ENCODE measurements at places on chromosomes 16 and 17.

DNA sequence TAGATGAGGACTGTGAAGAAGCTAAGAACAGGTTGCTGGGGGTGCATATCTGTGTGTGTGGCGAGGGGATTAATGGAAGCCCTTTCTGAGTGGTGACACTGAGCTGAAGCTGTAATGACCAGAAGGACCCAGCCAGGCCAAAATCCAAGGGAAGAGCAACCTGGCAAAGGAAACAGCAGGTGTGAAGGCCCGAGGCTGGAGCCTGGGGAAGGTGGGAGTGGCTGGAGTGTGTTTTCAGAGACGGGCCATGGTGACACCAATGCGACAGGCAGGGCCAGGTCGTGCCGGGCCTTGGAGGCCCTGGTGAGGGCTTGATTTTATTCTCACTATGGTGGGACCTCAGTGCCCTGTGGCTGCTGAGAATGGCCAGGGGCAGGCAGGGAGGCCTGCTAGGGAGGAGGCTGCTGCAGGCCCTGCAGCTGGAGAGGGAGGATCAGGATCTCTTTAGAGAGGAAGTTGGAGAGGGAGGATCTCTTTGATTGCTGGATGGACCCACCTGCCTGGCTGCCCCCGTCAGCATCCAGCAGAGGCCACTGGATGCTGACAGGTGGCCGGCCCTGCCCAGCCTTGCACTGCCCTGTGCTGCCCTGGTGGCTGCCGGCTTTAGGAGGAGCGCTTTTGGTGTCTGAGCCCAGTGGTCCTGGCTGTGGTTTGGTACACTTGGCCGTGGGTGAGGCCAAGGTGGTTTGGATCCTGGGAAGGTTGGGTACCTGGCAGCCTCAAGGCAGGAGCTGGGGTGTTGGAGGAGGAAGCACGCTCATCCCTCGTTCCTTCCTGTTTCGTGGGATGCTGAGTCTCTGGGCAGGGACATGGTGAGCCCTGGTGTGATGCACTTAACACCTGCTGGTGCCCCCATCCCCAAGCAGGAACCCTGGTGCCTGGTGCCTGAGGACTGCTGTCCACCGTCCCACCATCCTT is 188.3 kb downstream of the SEC14L1 start:
- no peak for DNase-seq

- no peak for DNase-seq
These were observed 6.5 kb upstream of the NPIPB7 start for GRCh38 chr16:28478506-28479180.

DNA sequence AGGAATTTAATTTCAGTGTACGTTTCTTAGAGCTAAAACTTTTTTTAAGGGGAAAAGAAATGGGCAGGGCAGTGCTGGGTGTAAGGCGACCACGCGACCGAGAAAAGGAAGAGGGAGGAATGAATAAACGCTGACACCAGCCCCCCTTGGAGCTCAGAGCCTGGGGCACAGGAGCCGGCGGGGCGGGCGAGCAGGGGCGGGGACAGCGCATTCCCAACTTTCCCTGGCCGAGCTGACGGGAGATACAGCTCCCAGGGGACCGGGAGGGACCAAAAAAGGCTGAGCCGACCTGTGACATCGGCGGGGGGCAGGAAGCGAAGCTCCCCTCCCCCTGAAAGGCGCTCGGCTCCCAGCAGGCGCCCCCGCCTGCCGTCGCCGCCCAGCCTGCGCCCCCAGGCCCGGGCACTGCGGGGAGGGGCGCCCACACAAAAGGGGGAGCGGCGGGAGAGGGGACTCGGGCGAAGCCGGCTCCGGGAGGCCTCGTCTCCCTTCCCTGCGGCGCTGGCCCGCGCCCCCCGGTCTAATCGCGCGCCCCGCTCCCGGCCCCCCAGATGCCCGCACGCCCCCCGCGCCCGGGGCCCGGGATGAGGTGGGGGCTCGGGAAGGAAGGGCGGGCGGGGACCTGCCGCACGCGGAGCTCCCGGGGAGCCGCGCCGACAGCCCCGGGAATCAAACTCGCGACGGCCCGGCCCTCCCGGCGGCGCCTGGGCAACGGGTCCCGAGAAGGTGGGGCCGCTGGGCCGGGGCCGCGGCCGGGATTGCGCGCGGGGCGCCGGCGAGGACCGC is 622 bp downstream of the CUEDC1 start:
- DNase-seq = no peak

DNA sequence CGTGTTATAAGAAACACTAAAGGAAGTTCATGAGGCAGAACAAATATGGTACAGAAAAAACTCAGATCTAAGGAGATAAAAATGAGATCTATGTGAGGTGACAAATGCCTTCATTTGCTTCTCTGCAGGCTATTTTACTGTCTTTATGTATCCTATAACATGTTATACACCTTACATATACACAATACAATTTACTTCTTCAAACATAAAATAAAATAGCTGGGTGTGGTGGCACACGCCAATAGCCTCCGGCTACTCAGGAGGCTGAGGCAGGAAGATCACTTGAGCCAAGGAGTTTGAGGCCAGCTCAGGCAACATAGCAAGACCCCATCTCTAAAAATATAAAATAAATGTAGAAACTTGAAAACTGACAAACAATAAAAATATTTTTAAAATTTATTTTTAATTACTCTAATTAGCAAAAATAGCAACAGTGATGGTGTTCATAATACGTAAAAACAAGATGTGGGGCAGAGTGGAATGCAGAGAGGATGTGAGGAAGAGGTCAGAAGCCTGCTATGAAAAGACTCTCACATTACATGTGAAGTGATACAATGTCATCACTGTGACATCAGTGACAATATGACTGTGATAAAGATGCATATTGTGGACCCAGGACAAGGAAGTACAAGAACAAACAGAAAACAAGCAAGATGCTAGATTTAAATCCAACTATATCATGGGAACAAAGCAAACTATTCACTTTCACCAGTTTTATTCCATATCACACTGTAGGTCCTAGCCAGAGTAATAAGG is 31.0 kb downstream of the VPS53 start:
- no peak for DNase-seq

- DNase-seq = no peak
These were observed 12.9 kb upstream of the CMIP start for GRCh38 chr16:81431554-81432353.

GRCh38 chr17:54979657-54980056 is 11.1 kb downstream of the STXBP4 start:
- no peak for DNase-seq

GRCh38 chr17:19646788-19647696 is 1.5 kb upstream of the ALDH3A2 start:
- no peak for DNase-seq

GRCh38 chr17:75128694-75129505 is 2.6 kb downstream of the NT5C start:
- no peak for DNase-seq

- DNase-seq = no peak
These were observed 34.4 kb downstream of the HNF1B start for GRCh38 chr17:37710344-37710886.

DNA sequence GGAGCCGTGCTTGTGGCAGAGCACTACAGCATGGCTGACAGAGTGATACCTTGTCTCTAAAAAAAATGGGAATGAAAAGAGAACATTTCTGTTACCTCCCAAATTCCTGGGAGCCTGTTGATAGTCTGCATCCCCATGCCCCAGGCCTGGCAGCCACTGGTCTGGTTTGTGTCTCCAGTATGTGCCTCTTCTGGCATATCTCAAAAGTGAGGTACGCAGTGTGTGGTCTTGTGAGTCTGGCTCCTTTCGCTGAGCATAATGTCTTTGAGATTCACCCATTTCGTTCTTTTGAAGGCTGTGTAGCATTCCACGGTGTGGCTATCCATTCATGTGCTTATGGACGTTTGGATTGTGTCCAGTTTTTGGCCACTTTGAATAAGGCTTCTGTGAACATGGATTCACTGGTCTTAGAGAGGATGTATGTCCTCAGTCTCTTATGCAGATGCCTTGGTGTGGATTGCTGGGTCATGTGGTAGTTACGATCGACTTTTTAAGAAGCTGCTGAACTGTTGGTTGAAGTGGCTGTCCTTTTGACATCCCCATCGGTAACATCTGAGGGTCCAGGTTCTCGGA is 39.1 kb downstream of the PRMT7 start:
- DNase-seq = no peak

DNA sequence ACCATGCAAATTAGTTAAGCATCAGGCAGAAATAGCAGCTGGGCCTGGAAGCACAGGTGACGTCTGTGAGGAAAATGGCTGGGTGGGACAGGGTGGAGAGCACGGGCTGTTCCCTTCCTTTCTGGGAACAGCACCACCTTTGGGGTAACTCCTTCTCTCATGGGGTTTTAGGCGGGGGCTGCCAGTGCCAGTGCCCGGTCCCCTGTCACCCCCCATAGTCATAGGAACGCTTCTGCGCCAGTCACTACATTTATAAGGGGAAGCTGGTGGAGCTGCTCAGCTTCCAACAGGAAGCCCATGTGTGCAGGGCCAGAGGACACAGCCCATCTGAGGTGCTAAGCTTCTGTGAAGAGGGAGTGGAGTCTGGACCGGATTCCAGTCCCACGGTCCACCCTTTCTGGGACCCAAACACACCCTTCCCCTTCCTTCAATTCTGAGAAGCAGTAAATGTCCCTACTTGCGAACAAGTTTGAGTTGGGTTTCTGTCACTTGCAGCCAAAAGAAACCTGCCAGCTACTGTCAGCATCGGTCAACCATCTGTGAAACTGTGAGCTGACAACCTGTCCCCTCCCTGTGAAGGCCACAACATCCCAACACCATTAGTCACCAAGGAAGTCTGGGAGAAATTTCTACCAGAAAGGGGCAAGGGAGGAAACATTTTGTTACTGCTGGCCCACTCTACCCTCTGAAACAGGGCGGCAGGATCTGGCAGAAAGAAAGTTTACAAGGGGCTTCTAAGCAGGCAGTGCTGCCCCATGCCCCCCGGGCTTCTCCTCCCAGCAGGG is 86.0 kb upstream of the AMZ2 start:
- DNase-seq = no peak

DNA sequence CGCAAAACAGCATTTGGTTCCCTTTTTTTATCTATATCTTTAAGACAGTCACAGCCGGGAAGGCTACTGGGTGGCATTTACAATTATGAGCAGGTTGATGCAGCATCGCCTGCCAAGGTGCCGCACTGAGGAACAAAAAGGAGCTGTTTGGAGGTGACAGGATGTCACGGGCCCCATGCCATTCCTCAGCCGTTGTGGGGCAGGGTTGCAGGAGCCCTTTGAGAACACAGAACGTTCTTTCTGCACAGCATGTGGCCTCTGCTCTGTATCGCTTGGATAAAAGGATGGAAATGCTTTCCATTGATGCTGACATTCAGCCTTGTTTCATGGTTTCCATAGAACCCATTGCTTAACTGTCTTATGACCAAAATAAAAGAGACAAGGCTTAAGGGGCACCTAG is 141.9 kb upstream of the CDH5 start:
- DNase-seq = no peak

- no peak for DNase-seq
These were observed 52.2 kb downstream of the NDE1 start for GRCh38 chr16:15701975-15702970.

GRCh38 chr16:3716831-3717234 is 491 bp downstream of the TRAP1 start:
- DNase-seq = no peak

DNA sequence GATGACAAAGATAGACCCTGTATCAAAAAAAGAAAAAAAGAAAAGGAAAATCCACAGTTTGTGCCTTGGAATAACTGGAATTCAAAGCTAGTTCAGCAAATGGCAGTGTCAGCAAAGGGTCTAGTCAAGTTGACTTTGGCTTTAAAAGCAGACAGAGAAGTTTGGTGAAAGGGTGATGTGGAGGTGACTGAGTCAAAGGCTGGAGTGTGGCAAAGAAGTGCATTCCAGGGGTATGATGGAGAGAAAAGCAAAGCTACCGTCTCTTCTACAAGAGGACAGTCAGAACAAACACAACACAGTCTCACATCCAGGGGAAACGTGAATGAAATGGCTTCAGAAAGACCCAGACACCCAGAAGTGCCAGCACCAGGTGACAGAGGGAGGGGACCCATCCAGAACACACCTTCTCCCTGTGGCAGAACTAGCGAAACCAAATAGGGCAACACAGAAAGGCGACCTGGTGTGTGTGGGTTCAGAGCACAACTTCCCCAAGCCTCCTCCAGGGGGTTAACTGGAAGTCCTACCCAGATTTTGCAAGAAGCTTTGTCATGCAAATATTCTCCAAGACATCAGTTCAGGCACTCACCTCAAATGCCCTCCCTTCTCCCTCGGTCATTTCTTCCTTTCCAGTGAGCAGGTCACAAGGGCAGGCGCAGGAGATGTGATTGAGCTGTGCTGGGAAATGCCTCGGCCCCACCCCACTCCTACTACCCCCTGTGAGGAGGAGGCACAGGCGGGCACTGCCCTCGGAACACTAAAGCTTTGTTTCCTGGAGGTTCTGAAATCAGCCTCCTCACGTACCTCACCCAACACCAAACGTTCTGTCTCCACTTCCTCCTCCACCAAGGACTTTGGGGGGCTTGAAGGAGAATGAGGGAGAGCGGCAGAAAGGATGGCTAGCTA is 481.9 kb downstream of the SOX9 start:
- no peak for DNase-seq

GRCh38 chr17:80491478-80492342 is 15.3 kb upstream of the NPTX1 start:
- DNase-seq = no peak

GRCh38 chr16:57988929-57989328 is 11.5 kb downstream of the ZNF319 start:
- no peak for DNase-seq

All from activated T-helper 1 cell treated with Interleukin-2 at 50 U/mL for 16 hours (primary cell).